Non-pigmented ciliary epithelial cell (primary cell): ENCODE measurements at places on chromosomes 16 and 17.

DNA sequence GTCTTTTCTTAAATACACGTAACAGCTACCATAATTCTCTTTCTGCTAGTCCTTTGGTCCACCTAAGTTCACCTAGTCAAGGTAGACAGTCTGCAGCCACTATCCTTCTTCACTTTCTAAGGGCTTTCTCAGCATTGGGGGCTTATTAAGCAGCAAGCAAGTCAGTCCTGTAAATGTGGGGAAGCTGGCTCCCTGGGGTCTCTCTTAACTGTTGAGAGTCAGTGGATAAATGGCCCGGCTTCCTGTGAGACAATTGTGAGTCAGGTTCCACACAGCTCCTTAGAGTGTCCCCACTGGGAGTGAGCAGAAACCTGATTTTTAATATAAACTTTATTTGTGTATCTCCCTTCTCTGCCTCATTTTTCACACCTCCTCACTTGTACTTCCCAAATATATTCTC, 132.1 kb downstream of the CDH13 start:
- no peak for DNase-seq

DNA sequence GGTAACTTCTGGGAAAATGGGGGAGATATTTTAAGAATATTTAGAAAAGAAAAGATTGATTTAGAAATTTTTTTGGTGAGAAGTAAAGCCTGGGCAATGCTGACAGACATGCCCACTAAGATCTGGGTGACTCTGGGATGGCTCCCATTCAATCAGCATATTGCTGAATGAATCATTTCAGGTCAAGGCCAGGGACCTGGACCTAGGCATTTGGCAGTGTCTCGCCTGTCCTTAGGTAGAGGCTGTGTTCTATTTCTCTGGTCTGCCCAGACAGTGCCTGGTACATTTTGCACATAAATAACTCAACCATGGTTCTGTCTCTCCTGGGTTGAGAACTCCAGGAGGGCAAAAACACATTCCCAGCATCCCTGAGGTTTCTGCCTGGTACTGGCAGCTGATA, 39.9 kb downstream of the SMPD3 start:
- DNase-seq, result no peak

GRCh38 chr17:68248199-68248825, 469 bp downstream of the AMZ2 start:
- DNase-seq, result no peak

DNA sequence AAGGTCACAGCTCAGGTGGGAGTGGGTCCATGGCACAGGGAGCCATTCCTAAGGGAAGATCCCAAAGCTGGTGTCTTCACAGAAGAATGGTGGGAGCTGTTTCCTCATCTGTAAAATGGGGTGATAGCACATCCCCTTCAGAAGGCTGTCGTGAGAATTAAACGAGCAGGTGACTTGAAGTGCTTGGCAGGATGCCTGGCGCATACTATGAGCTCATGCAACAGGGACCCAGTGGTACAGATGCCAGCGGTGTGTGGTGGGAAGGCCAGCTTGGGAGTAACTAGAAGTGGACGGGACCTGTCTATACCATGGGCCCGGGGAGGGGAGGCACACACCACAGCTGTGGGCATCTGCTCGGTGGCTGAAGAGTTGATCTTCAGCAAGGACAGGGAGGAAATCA, 189.3 kb upstream of the TNRC6C start:
- DNase-seq, result no peak

GRCh38 chr17:8700546-8700945, 44.1 kb downstream of the CCDC42 start:
- DNase-seq, result no peak

DNA sequence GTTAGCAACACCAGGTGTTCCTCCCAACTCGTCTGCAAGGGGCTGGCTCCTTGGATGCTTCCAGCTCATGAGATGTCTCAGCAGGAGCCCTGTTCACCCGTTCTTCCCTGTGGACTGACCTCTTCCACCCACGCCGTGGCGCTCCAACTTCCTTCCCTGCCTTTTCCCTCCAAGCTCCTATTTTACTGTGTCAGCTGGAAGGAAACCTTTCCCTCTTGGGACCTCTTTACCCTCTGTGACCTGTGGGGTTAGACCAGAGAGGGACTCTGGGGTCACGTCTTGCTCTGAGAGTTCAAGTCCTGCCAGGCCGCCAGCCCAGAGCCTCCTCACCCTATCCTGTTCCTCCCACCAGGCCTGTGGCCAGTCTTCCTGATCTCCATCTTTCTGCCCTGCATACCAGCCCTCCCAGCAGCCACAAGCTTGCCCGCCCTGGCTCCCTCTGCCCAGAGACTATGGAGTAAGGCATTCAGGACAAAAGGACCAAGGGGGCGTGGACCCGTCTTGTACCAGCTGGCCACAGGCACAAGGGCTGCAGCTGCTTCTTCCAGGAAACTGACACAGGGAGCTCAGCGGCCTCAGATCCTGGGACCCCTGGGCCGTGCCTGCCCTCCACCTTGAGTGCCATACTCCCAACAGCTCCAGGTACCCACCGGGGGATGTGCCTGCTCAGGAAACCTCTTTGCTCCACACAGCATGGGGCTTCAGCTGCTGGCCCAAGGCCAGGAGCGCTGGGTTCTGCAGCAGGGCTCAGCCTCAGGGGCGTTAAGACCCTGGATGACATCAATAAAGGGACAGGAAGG, 3.0 kb downstream of the PAQR4 start:
- DNase-seq, result no peak

DNA sequence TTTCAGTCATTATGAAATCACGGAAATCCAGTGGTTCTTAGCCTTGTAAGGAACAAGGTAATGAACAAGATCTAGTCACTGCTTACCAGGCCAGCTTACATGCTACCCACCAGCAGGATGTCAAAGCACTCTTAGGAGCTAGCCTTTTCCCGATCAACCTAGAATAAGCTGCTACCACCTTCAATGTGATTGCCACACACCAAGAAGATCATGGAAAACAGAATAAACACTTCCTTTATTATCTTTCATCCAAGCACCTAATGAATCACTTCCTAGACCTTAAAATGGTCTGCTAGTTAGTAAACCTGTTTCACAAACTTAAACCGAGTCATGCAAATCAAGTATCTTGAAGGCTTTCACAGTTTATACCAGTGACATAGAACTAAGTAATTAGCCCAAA, 5.0 kb downstream of the BBS2 start:
- no peak for DNase-seq
